ENCODE measurements at places on chromosomes 3 and 15. TPM values are rescaled to one million over a fixed set of nuclear protein-coding genes. Genes with fewer than 3 reads are reported as not detected.
A peak's percentile ranks its signal among the peaks of the same experiment; 100 is the strongest.

The FAM43A gene
- total RNA-seq = 4.3 TPM

The GLDN gene
- total RNA-seq = not detected

The RHOV gene
- not detected for total RNA-seq

The ZNF860 gene
- total RNA-seq = 0.13 TPM

- H3K4me3 ChIP-seq = no peak overlapping the region
- H3K27ac ChIP-seq = no peak overlapping the region
- DNase-seq = no peak
- no peaks in the 10 kb centered on the region for H3K36me3 ChIP-seq
- H3K4me1 ChIP-seq = no peaks in the 10 kb centered on the region
- no peaks in the 10 kb centered on the region for H3K27me3 ChIP-seq
Measured at GRCh38 chr3:140883428-140884040, 58.1 kb upstream of the SLC25A36 start.

DNA sequence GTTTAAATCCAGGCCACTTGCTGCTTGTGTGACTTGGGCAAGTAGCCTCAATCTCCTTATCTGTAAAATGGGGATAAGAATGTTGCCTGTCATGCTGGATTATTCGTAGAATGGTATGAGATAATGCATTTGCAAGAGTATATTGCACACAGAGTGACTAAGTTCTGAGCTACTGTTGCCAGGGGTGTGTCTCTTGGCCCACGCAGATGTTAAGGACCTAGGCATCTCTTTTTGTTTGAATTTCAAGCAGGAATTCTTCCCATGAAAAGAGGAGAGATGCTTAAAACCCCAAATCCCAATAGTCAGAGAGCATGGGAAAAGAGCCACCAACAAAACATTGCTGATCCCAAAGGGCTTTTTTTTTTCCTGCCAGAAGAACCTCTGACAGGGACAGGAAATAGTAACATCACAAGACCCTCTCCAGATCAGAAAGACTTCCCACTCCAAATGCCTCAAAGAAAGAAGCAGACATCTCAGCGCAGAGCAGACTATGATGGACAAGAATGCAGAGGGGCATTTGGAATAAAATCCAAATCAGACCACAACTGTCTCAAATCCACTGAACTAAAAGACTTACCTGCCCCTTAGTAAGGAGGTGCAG, 90.5 kb downstream of the MRPL46 start:
- no peaks in the 10 kb centered on the region for H3K36me3 ChIP-seq
- no peak for DNase-seq
- no peak overlapping the region for H3K27ac ChIP-seq
- no peak overlapping the region for H3K4me3 ChIP-seq
- peaks cover 11% of the 10 kb centered on the region for H3K27me3 ChIP-seq

- peaks cover 28% of the 10 kb centered on the region for H3K4me1 ChIP-seq
- no peak for DNase-seq
- no peak overlapping the region for H3K27ac ChIP-seq
- peaks cover 18% of the 10 kb centered on the region for H3K36me3 ChIP-seq
- peak overlapping the region; percentile 4 for H3K4me3 ChIP-seq
Measured at GRCh38 chr3:58434990-58435389, 1.4 kb upstream of the PDHB start.

DNA sequence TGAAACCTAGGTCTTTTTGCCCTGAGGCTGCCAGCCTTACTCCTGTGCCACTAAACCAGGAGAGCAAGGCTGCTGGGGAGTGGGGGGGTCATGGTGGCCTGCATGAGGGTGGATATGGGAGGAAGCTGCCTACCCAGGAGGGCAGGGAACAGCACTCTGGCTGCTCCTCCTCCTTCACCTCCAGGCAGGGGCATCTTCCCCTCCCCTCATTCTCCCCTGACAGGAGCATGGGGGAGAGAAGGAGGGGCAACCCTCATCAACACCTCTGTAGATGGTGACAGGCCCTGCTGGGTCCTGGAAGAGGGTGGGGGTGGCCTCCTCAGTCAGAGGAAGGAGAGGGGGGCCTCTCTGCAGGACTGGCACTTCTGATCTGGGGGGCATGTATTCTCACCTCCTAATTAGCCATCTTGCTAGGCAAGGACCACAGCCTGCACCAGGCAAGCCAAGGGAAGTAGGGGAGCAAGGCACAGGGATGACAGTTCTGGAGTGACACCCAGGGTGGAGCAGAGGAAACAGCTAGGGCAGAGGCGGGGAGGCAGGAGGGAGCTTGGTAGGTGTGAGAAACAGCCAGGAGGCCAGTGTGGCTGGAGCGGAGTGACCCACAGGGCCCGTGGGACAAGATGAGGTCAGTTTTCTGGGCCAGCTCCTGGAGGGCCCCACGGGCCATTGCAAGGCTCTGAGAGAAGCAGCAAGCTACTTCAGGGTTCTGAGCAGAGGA, 4.9 kb downstream of the CCDC33 start:
- peaks cover 27% of the 10 kb centered on the region for H3K27me3 ChIP-seq
- no peak overlapping the region for H3K4me3 ChIP-seq
- H3K36me3 ChIP-seq = no peaks in the 10 kb centered on the region
- peaks cover 5% of the 10 kb centered on the region for H3K4me1 ChIP-seq
- no peak for DNase-seq
